ENCODE measurements at places on chromosomes 5 and 9. TPM values are rescaled to one million over a fixed set of nuclear protein-coding genes. Genes with fewer than 3 reads are reported as not detected.

Gene WDR38
- total RNA-seq, result not detected

Gene OR1Q1
- total RNA-seq, result not detected

Gene MLANA
- not detected for total RNA-seq

Gene GNA14
- 6.5 TPM for total RNA-seq

Gene NADK2
- total RNA-seq, result 36.3 TPM

Gene PTTG1
- total RNA-seq, result 158 TPM

Gene SV2C
- total RNA-seq, result not detected

Gene FOXI1
- not detected for total RNA-seq

Gene ZCCHC10
- total RNA-seq, result 11.0 TPM

Gene AK8
- 0.32 TPM for total RNA-seq

Gene ISCA1
- total RNA-seq, result 45.3 TPM

Gene SLC2A6
- 35.4 TPM for total RNA-seq

Gene NME5
- 1.3 TPM for total RNA-seq

Gene FOXD4L6
- under 0.01 TPM for total RNA-seq

Gene DNM1
- 36.1 TPM for total RNA-seq

Gene STKLD1
- 0.32 TPM for total RNA-seq

Gene ANKRD33B
- total RNA-seq, result 1.6 TPM

Gene GPSM1
- 54.8 TPM for total RNA-seq

Gene SHROOM1
- total RNA-seq, result 6.5 TPM

Gene SPATA31D1
- not detected for total RNA-seq

Measured in fibroblast of villous mesenchyme (primary cell).